ENCODE measurements at places on chromosomes 7 and 10.

DNA sequence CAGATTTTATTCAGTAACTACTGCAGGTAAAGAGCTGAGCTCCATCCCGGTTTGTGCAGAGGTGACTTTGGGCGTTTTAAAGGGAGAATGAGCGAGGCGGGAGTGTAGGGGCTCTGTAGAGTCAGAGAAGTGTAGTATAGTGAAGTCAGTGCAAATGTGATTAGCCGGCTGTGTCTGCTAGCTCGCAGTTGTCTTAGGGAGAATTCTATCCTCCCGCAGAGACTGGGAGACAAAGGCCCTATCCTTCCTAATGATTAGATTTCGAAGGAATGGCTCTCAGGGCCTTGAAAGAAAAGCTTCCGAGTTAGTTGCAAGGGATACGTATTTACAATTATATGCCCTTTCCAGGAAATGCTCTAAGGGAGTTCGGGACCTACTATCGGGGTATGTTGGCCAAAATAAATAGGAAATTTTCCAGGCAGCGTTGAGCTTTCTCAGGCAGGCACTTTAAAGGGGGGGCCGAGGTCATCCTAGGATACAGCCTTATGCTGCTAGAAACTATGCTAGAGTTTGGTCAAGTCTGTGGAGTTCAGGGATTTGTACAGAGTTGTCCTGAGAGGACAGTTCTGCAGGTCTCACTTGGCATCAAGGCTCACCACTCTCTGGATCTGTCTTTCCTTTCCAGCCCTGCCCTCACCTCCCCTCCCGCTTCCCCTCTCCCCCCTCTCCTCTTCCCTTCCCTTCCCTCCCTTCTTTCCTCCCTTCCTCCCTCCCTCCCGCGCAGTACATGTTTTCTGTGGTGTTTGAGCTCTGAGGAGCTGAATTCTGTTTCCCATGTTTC lies 825 bp downstream of the MRPL32 start:
- H3K4me1 ChIP-seq = peaks cover 58% of the 10 kb centered on the region
- no peak for DNase-seq
- peak overlapping the region; percentile 97 for H3K4me3 ChIP-seq
- peak overlapping the region; percentile 93 for H3K27ac ChIP-seq
- H3K27me3 ChIP-seq = no peaks in the 10 kb centered on the region

DNA sequence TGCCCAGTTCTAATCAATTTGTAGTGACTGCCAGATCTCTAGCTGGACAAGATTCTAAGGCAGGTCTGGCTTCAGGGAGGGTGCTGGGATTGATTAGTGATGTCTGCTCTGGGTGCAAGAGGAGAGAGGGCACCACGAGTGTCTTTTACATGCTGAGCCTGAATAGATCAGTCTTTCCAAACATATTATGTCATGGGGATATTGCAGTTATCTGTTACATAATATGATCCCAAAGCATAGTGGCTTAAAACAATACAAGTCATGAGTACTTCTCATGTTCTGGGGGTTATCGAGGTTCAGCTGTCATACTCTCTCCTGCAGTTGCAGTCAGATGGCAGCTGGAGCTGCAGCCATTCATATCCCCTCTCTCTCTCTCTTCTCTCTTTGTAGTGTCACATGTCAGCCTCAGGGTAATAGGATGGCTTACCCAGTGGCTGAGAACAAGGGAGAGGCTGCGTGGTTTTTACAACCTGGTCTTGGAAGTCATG lies 26.0 kb downstream of the SLC29A3 start:
- H3K36me3 ChIP-seq = no peaks in the 10 kb centered on the region
- H3K4me1 ChIP-seq = no peaks in the 10 kb centered on the region
- no peak overlapping the region for H3K4me3 ChIP-seq
- DNase-seq = no peak
- no peaks in the 10 kb centered on the region for H3K27me3 ChIP-seq

DNA sequence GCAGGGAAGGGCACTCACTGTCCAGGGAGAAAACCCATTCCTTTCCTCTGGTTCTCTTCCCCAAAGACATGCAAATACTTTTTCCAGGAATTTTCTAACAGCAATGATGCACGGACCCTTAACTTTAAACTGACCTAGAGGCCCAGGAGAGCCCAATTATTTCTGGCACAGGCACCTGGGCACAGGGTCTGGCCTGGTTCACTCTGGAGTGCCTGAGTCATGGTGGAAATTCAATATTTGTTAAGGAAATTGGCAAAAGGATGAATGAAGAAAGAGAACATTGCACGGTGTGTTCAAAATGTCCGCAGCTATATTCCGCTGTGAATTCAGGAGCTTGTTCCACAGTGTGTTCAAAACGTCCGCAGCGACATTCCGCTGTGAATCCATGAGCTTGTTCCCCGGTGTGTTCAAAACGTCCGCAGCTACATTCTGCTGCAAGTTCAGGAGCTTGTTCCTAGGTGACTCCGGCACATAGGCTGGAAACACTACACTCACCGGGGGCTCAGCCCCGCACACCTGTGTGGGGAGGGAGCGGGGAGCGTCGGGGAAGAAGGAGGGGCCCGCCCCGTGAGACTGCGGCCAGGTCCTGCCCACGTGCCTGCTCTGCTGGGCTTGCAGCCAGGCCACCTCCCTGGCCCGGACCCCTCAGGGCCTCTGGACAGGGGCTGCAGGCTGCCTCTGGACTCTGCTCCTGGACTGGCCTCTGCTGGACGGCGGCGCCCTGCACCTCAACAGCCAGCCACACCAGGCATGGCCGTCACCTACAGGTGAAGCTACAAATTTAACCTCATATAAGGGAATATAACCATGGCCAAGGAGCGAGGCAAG lies 72.0 kb upstream of the FAM20C start:
- H3K27ac ChIP-seq = no peak overlapping the region
- DNase-seq = no peak
- peaks cover 2% of the 10 kb centered on the region for H3K27me3 ChIP-seq
- no peak overlapping the region for H3K4me3 ChIP-seq
- H3K4me1 ChIP-seq = no peaks in the 10 kb centered on the region

- no peaks in the 10 kb centered on the region for H3K36me3 ChIP-seq
- peaks cover 29% of the 10 kb centered on the region for H3K27me3 ChIP-seq
- H3K4me3 ChIP-seq = no peak overlapping the region
Measured at GRCh38 chr7:106138776-106139175, 26.7 kb upstream of the SYPL1 start.
